ENCODE measurements at places on chromosomes 3 and 15. TPM values are rescaled to one million over a fixed set of nuclear protein-coding genes. Genes with fewer than 3 reads are reported as not detected.

DNA sequence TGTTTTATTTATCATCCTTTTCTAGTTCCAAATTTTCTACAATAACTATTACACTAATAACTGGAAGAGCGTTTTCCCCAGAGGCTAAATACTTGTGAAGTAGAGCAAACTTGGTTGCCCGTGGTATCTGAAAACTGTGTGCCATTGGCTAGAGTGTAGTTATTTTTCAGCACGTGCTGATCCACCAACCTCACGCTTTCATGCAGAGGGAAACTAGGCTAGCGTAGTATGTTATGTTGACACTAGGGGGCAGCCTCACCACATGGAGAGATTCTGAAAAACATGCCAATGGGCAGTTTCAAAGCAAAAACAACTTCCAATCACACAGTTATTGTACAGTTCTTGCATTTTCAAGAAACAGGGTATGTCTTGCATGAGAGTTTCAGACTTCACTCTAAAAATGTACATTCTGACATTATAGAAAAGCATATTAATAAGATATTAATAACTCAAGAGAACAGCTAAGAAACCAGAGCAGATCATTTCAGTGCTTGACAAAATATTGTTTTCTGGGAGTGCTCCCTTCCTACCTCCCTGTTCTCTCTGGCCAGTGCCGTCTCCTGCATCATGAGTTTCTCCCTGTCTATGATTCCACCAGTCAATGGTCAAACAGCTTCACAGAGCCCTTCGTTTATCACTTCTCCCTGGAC, 39.7 kb downstream of the SPATA12 start:
- no peaks in the 10 kb centered on the region for H3K27me3 ChIP-seq
- DNase-seq: peak; percentile 67
- no peak overlapping the region for H3K27ac ChIP-seq
- H3K4me1 ChIP-seq: peaks cover 2% of the 10 kb centered on the region
- no peaks in the 10 kb centered on the region for H3K36me3 ChIP-seq

- H3K4me1 ChIP-seq: peaks cover 15% of the 10 kb centered on the region
- no peak overlapping the region for H3K27ac ChIP-seq
- H3K36me3 ChIP-seq: no peaks in the 10 kb centered on the region
- DNase-seq: no peak
Measured at GRCh38 chr3:46626039-46626438, 13.7 kb downstream of the FAM240A start.

ZWILCH gene
- 30.0 TPM for total RNA-seq

DNA sequence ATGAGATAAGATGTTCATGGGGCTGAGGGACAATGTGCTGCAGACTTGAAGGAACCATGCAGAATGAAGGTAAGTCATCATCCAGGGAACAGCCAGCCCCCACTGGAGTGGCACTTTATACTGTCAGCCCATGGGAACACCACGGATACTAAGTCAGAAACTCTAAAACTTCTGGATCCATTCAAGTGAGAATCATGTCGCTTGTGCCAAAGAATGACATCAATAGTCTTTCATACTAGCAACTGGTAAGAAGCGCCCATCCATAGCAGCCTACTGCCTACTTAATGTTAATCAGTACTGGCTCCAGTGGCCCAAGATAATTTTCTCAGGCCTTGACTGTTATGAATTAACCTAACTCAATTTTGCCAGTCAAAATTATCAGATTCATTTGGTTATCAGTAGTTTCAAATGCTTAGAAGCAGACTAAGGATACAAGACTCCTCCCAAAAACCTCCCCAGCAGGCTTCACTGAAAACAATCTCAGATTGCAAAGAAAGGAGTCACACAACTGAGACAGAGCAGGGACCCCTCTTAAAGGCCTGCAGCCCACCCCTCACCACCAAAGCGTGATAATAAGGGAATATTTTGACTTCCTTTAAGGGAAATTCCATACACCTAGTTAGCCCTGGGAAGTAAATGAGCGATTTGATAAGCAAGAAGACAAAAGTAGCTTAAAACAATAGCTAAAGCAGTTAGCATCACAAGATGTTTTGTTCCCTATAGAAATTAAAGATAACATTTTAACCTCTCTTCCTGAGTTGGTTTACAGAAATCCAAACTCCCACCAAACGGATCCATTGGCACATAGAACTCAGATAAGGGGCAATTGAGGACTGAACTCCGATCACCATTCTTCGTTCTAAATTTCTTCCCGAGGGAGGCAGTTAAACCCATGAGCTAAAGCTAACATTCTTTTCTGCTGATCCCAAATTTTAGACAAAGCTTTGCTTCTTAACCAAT, 98.8 kb downstream of the TGFBR2 start:
- peaks cover 10% of the 10 kb centered on the region for H3K36me3 ChIP-seq
- H3K4me1 ChIP-seq: peaks cover 4% of the 10 kb centered on the region
- no peak overlapping the region for H3K27ac ChIP-seq
- H3K27me3 ChIP-seq: no peaks in the 10 kb centered on the region

DNA sequence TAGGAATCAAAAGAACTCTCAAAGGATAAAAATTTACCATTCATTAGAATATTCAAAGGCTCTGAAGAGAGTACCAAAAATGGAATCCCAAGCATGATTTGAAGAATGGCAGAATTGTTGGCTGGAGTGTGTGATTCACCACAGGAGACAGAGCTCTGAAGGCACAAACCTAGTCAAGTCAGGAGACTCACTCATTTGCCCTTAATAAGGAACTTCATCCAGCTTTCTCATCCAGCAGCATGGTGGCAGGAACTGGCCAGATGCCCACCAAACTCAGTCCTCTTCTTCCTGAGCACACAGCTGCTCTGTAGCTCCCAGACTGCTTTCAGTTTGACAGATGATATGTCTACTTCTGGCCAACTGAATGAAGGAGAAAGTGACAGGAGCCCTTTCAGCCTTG, 16.5 kb upstream of the HEG1 start:
- H3K4me1 ChIP-seq: peaks cover 12% of the 10 kb centered on the region
- no peaks in the 10 kb centered on the region for H3K36me3 ChIP-seq
- peaks cover 12% of the 10 kb centered on the region for H3K27me3 ChIP-seq
- no peak for DNase-seq
- no peak overlapping the region for H3K27ac ChIP-seq
- no peak overlapping the region for H3K4me3 ChIP-seq

ARNT2 gene
- not detected for total RNA-seq

Measured in activated CD4-positive, alpha-beta memory T cell treated with anti-CD3 and anti-CD28 coated beads, Interleukin-2, amount 10 ng/mL, durations not matched to agents 7 days and 5 days (primary cell).